ENCODE measurements at places on chromosomes 2 and 18.

DNA sequence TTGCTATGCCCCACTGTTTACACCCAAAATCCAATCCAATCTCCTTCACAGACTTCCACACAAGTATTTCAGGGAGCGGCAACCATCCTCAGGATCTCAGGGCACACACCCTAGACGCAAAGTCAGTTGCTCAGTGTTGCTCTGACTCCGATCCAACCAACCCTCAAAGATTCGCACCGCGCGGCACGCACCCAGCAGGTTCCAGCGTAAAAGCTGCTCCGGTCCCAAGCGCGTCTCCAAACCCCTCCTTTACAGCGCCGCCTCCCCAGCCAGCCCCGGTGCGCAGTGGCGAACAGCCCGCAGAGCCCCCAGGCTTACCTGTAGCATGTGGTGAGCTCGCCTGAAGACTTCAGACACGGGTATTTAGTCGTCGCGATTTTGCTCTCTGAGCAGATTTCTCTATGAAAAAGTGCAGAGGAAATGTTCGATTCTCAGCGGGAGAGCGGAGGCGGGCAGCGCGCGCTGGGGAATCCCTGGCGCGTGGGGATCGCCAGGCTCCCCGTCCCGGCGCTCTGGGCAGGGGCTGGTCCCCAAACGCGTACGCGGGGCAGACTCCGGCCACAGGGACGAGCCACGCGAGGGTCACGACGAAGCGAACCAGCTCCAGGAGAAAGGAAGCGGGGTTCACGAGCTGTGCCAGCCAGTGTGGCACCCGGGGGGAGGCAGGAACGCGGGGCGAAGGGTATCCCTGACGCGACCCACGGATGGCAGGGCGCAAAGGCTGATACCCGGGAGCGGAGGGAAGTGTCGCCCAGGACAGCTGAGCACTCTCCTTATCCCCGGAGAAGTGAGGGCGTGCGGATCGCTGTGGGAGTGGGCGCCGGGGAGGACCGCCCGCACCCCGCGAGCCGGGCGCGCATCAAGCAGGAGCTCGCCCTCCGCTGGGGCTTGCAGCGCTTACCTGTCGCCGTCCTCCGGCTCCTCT lies 650 bp downstream of the CCBE1 start:
- peak; percentile 38 for DNase-seq

GRCh38 chr2:128803222-128803621 lies 484.6 kb upstream of the HS6ST1 start:
- no peak for DNase-seq

- peak; percentile 45 for DNase-seq
These were observed 28.1 kb upstream of the PNPT1 start for GRCh38 chr2:55721596-55722215.

DNA sequence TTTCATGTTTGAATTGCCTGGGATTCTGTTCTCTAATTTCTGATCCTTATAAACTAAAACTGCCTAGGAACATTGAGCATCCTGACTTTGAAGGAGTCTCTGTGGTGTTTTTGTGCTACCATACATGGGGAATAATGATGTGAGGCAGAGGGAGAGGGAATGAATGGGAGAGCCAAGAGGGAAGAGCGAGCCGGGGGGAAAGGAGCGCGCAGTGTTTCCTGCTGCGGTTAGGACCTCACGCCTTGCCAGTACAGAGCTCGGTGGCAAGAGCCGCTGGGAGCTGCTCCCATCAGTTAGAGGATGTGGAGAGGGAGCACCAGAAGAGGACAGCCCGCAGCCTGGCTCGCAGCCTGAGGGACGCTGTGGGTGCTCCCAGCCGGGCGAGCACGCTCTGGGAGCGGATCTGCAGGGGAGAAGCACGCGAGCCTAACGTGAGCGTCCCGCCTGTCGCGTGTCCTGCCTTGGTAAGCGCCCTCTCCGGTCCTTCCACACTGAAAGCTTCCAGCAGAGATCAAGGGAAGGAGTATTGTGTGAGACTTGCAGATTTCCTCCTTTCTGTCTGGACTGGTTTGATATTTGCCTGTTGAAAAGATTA lies 114.7 kb downstream of the FAM210A start:
- DNase-seq: no peak

DNA sequence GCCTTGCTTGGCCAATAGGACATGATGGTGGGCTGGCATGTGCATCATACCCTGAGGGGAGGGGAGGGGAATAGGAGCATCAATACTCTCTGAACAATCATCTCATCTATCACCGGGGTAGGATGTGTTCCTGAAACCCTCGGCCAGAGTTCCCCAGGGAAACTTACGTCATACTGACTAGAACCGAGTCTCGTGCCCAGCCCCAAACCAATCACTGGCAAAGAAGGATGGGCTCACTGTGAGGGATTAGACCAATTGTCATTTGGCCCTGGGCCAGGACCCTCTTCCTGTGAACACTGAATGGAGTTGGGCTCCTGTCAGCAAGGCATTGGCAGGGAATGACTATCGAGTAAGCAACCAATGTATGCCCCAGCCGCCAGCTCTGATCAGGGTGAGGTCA lies 261.5 kb downstream of the MYCN start:
- no peak for DNase-seq

DNA sequence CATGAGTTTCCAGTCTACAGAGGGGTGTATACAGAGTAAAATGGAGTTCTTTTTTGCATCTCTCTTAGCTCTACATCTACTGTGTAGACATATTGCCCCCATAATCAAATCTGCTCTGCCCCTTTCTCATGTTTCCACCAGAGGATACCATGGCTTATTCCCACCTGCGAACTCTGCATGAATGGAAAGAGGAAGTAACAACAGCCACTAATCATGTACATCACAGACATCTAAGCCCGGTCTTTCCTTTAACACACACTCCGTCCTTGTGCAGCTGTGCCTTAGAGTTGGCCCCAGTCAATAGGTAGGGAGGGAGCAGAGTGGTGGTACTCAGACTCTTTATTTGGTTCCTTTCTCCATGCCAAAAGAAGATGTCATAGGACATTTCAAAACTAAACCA lies 147.3 kb upstream of the NRP2 start:
- DNase-seq: no peak

GRCh38 chr2:15112216-15112615 lies 448.9 kb downstream of the NBAS start:
- DNase-seq: peak; percentile 67

GRCh38 chr18:42275138-42275535 lies 320.1 kb downstream of the PIK3C3 start:
- DNase-seq: no peak

GRCh38 chr2:215460682-215461382 lies 25.0 kb upstream of the FN1 start:
- peak; percentile 99 for DNase-seq

- DNase-seq: peak; percentile 57
These were observed at the start of gene ADI1 for GRCh38 chr2:3519255-3520205. TSS of gene ADI1 (minus strand) at chr2:3519531. CDS start at chr2:3519487, 44 bp downstream.

DNA sequence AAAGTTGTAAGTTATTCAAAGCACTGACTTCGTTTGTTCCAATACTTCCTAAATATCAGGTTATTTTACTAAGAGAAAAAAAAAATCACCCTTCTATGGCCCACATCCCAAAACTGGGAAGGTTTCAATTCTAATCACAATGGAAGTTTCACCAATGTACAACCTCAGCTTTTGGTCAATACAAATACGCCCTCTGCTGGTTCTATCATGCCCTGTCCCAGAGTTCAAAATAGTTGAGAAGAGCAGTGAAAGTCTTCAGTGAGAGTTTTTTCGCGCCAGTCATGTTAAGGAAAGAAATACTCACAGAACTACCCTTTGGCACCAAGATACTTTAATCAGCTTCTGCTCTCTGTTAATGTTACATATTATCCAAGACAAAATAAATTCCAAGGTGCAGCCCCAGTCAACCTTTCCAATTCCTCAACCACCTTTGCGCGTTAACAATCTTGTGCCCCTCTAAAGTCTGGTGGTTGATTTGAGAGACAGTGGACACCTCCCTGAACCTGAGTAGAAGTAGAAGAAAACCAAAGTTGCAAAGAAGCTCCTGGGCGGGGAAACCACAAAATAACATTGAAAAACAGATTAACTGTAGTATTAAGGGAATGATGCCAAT lies 59.9 kb downstream of the SUMO1 start:
- DNase-seq: peak; percentile 64

Data from amniotic epithelial cell (primary cell).